ENCODE measurements at places on chromosomes 1 and 21. TPM values are rescaled to one million over a fixed set of nuclear protein-coding genes. Genes with fewer than 3 reads are reported as not detected.

The CD101 gene
- total RNA-seq = 2.1 TPM

The CYP4A11 gene
- not detected for total RNA-seq

The SPRR2F gene
- total RNA-seq = not detected

The BGLAP gene
- 7.7 TPM for total RNA-seq

The CCSAP gene
- total RNA-seq = 17.5 TPM

The WNT3A gene
- not detected for total RNA-seq

The SLC25A33 gene
- total RNA-seq = 3.1 TPM

The LRRC3 gene
- total RNA-seq = 1.5 TPM

The OR2T27 gene
- total RNA-seq = not detected

The RGS1 gene
- total RNA-seq = 9.9 TPM

DNA sequence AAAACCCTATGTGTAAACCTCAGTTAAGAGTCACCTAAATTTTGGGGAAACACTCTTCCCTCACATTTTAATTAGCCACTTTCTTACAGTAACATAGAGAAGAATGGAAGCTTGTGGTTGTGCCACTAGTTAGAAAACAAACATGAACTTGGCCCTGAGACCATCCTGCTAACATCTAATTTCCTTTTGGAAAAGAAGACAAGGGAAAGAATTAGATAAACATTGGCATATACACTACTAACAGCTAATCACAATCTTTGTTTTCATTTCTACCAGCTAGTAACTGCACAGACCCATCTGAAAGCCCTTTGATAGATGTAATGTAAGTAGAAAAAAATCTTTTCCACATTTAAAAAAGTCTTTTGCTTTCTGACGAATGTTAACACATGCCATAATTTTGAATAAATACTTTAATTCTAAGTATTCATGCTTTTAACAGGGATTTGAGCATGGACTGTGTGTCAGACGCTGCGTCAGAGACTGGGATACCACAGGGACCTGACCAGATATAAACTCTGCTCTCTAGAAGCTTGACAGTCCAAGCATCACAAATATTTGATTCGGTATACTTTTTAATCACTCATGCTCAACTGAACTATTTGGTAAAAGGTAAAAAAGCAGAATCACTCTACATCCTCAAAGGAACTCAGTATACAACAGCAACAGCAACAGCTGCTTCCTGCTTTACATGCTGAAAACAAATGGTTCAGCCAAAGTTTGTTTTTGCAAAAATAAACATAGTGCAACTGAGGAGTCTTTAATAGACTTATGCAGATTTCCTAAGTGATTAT is 30.2 kb downstream of the DPH5 start:
- no peak for DNase-seq

DNA sequence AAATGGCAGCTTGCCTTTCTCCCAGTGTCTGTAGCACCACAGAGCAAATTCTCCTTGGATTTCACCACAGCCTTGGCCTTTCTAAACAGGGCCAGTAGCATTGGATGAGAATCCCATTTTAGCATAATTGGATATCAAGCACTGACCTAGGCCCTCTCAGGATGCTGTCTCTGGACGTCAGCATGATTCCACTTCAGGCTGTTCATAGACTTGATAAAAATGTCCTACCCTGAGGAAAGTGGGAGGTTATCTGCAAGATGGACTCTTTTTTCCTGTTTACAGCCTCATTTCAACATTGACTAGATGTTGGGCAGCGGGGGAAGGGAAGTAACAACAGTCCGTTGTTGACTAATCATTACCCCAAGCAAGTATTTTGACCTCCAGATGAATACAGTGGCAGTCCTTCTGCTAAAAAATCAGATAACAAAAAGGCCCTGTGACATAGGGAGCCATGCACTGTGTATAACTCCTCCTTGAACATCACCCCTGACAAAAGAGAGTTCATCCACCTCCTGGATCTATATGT is 5.2 kb downstream of the NPL start:
- DNase-seq = no peak

- no peak for DNase-seq
These were observed 442.3 kb downstream of the GPATCH2 start for GRCh38 chr1:217188280-217189237.

GRCh38 chr1:46184920-46185658 is 8.8 kb upstream of the P3R3URF start:
- DNase-seq = no peak

DNA sequence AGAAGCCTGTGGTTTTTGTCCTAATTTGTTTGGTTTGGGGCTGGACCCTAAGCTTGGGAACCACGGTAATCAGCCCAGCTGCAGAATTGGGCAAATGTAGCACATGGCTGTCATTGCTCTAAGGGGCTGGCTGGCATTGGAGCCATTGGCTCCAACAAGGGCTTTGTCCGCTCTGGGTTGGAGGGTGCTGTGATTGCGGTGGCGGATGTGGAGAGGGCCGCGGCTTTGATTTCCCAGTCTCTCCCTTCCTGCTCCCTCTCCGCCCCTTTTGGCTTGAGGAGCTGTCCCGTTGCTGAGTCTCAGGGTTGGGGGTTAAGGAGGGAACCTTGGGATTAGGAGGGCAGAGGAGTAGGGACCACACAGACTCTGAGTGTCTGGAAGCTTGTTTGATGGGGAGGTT is 91.7 kb upstream of the CD34 start:
- no peak for DNase-seq

DNA sequence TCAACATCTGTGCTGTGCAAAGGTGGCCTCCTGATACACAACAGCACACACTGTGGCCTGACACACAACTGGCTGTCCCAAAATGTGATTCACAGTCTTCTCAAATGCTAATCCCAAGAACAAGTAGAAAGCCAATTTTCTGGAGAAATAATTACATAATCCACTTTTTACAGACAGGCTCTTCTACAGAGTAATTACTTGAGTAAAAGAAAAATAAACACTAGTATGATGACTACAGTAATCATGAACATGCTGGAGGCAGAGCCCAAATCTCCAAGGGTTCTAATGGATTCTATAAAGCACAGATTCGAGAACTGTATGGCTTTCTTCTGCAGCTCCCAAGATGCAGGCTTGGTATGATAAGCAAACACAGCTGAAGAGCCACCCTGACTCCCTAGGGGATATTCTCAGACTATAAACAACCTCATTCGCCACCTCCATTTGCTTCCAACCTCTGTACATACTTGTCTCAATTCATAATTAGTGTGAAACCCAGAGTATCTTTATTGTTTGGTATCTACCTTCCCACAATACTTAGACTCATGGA is 81.9 kb downstream of the SIPA1L2 start:
- no peak for DNase-seq

DNA sequence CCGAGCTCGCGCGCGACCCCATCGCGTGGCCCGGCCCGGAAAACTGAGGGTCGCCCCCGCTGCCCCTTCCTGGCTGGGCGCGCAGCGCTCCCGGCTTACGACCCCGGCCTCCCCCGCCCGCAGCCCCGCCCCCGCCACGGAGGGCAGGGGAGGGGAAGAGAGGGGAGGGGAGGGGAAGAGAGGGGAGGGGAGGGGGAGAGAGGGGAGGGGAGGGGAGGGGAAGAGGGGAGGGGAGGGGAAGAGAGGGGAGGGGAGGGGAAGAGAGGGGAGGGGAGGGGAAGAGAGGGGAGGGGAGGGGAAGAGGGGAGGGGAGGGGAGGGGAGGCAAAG is 6.7 kb upstream of the ANKRD65 start:
- no peak for DNase-seq

DNA sequence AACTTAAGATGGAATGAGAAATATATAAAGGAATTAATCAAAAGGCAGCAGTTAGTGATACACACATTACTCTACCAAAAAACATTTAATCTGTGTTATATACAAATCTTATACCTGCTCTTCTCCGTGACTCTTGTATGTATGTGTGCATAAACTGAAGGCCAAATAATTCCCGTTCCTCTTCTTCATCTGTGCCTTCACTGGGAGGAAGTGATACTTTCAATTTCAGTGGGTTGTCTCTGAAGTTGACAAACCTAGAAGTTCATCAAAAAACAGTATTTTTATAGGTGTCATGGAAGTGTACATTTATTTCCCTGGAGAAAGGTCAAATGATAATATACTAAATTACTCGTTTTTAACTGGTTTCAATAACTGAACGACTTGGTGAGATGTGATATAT is 19.3 kb downstream of the TRMT13 start:
- no peak for DNase-seq

DNA sequence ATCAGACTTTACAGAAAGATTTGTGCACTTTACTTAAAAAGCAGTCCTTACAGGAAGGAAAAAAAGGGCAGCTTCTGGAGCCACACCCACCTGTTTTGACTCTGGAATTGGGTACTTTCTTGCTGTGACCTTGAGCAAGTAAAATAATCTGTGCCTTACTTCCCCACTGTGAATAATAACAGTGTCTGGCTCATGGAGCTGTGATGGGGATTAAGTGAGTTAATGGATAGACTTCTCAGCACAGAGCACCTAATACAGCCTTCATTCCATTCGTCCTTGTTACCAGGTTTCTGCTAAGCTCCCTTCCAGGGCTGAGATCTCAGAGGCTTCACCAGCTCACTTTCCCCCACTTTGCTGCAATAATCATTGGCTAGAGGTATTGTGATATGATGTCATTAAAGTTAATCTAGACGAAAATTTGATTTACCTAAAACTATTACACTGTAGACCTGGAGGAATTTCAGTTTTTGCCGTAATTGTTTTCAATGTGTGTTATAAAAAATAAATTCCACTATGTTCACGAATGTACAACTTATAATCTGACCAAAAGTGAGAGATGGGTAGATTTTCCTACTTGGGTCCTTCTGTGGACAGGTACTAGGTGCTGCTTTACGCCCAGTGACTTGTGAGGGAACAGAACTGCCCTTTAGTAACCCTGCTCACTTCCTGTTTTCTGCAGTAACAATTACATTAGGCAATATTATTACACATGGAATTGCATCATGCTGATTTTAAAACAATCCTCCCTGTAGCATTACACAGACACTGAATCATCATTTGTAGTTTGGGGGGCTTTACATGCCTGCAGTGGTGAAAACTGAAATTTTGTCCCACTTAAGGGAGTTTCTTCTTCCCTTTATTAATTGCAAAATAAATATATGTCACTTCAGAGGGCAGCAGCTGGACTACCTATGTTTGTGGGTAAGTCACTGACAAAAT is 19.7 kb upstream of the ABCG1 start:
- DNase-seq = peak; percentile 39

DNA sequence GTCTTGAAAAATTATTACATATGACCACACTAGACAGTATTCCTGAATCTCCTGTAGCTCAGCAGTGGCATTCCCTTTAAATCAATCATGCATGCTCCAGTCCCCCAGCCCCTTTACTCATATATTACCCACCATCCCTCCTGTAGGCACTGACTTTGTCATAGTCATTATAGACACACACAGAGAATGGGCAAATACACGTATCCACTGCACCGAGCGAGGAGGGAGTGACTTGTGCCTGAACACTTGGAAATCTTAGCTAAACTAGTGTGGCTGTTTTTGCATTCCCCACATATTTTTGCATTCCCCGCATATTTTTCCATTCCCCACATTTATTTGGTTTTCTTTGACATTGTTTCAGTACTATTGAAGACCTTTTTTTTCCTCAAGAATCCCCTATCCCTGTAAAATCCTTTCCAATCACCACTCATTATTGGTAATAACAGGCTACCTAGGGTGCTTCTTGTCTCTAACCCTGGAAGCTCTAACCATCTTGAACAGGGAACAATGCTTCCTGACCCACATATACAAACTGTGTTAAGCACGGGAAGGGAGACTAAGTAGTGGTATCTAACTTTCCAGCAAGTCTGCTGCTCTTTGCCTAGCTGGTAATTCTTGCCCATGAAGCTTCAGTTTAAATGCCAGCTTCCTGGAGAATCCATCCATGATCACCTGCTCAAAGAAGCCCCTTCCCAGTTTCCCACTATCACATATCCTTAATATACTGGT is 534.4 kb upstream of the CAMK1G start:
- no peak for DNase-seq

- no peak for DNase-seq
These were observed 2.0 kb downstream of the GLUL start for GRCh38 chr1:182389619-182390047.

- DNase-seq = no peak
These were observed 24.4 kb downstream of the VASH2 start for GRCh38 chr1:212974711-212975110.

- DNase-seq = no peak
These were observed 32.7 kb downstream of the HSD17B7 start for GRCh38 chr1:162823231-162823630.
